T-helper 1 cell (primary cell): ENCODE measurements at places on chromosomes 3 and 15.

DNA sequence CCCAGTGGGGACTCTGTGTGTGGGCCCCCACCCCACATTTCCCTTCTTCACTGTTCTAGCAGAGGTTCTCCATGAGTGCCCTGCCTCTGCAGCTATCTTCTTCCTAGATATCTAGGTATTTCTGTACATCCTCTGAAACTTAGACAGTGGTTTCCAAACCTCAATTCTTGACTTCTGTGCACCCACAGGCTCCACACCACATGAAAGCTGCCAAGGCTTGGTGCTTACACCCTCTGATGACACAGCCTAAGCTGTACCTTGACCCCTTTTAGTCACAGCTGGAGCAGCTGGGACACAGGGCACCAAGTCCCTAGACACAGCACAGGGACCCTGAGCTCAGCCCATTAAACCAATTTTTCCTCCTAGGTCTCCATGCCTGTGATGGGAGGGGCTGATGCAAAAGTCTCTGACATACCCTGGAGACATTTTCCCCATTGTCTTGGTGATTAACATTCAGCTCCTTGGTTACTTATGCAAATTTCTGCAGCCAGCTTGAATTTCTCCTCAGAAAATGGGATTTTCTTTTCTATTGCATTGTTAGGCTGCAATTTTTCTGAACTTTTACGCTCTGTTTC, 304.5 kb downstream of the OTOL1 start:
- no peak for DNase-seq

GRCh38 chr3:45579251-45579650, 15.3 kb upstream of the LIMD1 start:
- no peak for DNase-seq

DNA sequence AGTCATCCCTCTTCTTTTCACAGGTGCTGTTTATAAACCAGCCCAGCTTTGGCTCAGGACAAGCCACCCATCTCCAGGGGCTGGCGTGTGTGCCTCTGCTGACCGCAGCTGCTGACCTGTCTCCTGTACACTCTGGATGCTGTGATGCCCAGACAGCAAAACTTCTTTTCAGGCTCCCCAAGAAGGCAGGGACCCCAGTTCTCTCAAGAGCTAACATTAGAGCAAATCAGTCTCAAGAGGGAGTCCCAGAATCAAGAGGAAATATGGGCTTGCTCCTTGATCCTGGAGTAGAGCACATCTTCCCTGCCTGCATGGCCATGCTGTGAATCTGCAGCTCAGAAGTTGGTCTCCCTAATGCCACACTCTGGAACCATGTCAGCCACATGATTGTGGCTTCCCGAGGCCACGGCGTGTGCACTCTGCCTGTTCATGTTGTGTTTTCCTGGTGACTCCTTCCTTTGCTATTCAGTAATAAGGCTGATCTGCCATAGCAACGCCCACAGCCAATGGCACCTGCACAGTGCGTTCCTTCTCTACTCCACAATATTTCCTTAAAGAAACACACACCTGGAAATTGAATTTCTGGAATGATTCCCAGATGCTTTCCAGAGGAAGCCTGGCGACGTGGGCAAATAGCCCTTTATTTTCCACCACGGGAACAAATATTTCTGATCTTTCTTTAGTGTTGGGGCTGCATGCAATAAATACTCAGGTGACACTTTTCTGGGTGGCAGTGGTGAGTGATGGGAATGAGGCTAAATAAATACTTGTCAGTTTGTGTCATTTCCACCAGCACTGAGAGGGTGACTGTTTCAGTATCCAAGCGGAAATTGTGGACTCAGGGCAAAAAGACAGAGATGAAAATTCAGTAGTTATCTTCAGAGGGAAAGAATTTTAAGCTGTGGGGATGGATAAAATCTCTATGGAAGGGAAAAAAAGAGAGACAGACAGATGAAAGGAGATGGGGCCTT, 21.9 kb upstream of the THSD4 start:
- no peak for DNase-seq

DNA sequence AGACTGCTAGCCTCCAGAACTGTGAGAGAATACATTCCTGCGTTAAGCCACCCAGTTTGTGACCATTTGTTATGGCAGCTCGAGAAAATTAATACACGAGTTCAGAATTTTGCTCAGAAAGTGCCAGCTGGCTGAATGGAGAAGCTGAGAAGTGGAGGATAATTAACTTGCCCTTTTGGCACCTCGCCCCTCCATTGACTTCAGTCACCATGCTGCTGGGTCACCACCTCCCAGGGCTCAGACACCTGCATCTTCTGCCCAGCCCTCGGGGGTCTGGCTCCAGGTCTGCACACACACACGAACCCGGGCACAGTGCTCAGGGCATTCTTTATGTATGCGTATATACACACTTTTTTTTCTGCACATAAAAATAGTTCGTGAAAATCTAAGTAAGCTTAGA, 32.0 kb downstream of the AMOTL2 start:
- DNase-seq = no peak

- no peak for DNase-seq
These were observed 10.0 kb upstream of the CHRNB4 start for GRCh38 chr15:78651007-78651406.

DNA sequence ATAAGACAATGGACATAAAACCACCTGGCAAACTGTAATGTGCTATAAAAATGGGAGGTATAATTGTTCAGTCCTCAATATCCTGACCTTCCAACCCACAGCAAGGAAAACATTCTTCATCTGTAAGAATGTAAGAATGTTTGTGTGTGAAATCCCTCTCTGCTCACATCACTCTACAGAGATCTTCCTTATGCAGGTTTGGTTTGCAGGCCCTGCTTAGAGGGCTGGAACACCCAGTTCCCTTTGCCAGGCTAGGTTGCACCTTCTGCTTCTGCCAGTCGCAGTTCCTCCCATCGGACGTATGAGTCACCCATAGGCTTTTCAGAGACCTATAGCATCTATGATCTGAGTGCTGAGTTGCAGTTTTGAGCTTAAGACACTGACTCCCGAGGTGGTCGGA, 24.1 kb upstream of the MINAR1 start:
- DNase-seq = no peak

DNA sequence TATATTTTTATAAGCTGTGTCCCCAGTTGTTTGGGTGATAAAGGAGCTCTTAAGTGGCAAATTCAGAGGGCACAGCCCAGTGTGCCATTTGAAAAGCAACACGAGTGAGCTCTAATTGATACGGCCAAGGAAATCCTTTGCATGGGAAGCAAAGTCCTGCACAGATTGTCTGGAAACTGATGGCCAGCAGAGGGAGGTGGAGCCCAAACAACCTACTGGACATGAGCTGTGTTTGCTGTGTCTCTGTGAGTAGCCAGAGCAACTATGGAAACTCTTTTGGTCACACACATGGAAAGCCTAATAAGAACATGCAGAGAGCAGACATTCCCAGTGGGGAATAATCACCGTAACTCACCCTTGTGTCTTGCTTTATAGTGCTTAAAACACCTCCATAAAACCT, 24.4 kb downstream of the ONECUT1 start:
- no peak for DNase-seq

DNA sequence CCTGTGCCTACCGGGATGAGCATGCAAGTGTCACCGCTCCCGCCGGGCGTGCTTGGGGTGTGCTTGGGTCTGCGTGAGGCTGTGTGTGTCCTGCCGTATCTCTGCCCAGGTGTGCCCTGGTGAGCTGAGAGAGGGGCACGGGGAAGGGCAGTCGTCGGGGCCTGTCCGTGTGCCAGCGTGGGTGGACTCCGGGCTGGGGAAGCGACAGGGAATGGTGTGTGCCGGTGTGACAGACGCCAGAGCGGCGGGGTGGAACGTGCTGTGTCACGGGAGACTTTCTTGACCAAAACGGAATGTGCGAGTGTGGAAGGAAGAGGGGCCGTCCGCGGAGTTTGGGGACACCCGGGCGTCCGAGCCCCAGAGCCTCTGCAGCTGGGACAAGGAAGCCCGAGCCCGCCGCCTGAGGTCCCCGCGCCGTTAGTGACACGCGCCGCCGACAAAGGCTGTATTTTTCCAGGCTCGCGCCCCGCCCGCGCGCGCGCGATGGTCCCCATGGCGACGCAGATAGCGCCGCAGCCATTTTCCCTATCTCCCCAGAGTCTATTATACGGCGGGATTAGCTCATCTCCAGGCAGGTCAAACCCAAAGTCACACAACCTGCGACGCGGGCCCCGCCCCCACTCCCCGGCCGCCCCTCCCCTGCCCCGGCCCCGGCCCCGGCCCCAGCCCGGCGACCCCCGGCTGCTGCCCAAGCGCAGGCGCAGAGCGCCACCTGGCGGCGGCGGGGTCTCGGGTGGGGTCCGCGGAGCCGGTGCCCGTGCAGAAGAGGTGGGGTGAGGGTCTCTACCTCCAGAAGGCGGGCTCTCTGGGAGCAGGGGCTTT, 4.5 kb upstream of the GATA2 start:
- no peak for DNase-seq

DNA sequence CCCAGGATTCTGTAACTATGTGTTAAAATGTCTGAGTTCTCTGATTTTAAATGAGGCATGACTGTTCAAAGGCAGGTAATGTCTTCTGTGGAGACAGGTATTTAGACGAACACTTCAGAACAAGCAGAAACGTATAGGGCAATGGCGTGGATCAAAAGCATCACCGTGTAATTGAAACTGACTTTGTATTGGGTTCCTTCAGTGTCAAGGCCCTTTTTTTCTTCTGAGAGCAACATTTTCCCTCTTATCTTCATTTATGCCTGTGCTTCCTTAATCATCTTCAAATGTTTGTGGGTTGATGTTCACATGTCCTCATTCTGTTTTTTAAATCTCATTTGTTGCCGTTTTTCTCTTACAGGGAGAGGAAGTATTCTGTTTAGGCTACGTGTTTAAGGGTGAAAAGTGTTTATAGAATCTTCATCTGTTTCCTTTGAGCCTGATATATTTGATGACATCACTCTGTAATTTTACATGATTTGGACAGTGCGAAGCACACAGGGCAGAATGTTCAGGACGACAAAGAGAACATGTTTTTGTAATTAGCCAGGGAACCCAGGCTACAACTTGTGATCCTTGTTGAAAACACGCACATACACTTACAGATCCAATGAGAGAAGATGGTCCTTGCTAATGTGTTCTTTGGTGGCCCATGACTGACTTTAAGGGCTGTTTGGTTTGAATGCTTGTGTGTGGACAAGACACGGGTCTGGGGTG, 196.0 kb downstream of the LRTM1 start:
- no peak for DNase-seq

GRCh38 chr3:138673641-138674530, 65.3 kb downstream of the FAIM start:
- no peak for DNase-seq

DNA sequence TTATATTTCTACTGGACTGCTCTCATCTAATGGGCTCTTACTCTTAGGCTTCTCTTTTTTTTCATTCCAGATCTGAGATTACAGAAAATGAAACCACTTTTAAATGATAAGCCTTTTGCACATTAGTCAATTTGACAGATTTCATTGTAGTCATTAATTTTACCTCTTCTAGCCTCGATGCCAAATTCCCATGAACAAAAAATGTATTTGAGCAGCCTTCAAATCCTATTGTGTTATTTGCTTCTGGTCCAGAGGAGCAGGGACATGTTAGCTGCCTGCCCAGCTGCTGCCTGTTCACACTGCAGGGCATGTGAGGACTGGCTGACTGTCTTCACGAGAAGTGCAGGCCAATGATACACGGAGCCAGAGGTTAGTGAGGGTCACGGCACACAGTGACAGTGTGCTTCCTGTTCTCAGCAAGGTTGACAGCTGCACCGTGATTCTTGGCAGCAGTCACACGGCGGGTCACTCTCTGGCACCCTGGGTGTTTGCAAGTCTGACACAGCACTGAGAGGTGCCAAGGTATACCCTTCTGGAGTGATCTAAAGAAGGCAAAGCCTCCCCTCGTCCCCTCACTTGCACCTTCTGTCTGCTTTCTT, 40.8 kb downstream of the KAT2B start:
- DNase-seq = no peak

GRCh38 chr15:93477188-93477587, 388.2 kb upstream of the RGMA start:
- no peak for DNase-seq

- no peak for DNase-seq
These were observed 31.1 kb downstream of the RNF13 start for GRCh38 chr3:149844091-149844490.

DNA sequence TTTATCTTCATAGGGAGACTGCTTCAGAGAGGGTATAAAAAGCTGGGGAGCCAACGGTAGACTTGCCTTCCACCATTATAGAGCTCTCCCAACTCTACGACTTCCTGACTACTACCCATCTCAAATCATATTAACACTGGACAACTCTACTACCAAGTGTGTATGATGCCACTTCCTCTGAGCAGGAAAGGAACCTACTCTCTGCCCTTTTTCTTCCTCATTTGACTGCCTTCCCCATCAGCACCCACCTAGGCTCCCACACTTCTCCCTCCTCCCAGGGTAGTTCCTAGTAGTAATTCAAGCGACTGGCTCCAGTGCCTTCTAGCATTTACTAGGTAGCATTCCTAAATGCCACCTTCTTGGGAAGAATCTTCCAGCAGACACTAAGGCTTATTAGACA, 24.5 kb upstream of the TBL1XR1 start:
- no peak for DNase-seq

DNA sequence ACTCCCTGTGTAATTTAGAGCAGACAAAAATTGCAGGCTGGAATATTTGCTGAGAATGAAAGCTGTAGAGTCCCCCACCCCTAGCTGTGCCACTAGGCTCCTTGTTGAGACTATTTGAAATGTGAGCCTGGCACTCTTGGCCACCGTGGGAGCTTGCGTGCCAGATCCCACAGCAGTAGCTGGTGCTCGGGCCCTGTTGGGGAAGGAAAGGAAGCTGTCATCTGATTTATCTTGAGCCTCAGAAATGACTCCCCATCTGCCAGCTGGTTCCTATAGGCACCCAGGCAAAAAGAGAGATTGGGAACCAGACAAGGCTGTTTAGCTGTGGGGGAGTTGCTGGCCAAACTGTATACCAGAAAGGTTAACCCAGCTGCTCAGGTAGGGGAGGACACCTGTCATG, 23.4 kb upstream of the CLEC3B start:
- no peak for DNase-seq

DNA sequence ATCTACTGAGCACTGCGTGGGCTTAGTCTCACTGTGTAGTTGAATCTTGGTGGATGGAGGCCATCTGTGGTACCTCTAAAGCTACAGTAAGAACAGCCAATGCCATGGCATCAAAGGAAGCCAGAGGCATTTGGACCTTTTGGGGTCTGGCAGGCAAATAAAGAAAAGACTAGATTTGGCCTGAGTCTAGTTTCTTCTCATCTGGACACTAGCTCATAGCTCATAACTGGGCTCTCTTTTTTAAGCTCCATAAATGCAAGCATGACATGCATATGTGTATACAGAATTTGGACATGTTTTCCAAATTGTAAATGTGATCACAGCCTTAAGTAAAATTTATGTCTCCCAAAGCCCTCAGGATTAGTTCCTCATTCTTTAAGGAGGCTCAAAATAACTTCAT, 107.5 kb downstream of the CNTN6 start:
- no peak for DNase-seq

- no peak for DNase-seq
These were observed 60.3 kb upstream of the HERC1 start for GRCh38 chr15:63893866-63894661.
